CD4-positive, alpha-beta T cell (primary cell): ENCODE measurements at places on chromosomes 5 and 9.
A peak's percentile ranks its signal among the peaks of the same experiment; 100 is the strongest.

GRCh38 chr5:35182910-35183535 lies 47.3 kb downstream of the PRLR start:
- no peak overlapping the region for H3K27ac ChIP-seq
- H3K4me3 ChIP-seq, result no peak overlapping the region
- H3K36me3 ChIP-seq, result no peaks in the 10 kb centered on the region
- DNase-seq, result no peak
- H3K27me3 ChIP-seq, result no peaks in the 10 kb centered on the region
- H3K4me1 ChIP-seq, result no peaks in the 10 kb centered on the region

- no peaks in the 10 kb centered on the region for H3K4me1 ChIP-seq
- no peak overlapping the region for H3K4me3 ChIP-seq
- H3K27ac ChIP-seq, result no peak overlapping the region
- no peak for DNase-seq
These were observed 211.2 kb downstream of the NXNL2 start for GRCh38 chr9:88746029-88746742.

- no peak overlapping the region for H3K4me3 ChIP-seq
- DNase-seq, result no peak
- no peaks in the 10 kb centered on the region for H3K36me3 ChIP-seq
- H3K27ac ChIP-seq, result no peak overlapping the region
- H3K27me3 ChIP-seq, result no peaks in the 10 kb centered on the region
- H3K4me1 ChIP-seq, result no peaks in the 10 kb centered on the region
These were observed 182.8 kb downstream of the SPOCK1 start for GRCh38 chr5:137316346-137316736.

- no peaks in the 10 kb centered on the region for H3K4me1 ChIP-seq
- no peaks in the 10 kb centered on the region for H3K36me3 ChIP-seq
- H3K27ac ChIP-seq, result no peak overlapping the region
- DNase-seq, result no peak
- H3K4me3 ChIP-seq, result no peak overlapping the region
- no peaks in the 10 kb centered on the region for H3K27me3 ChIP-seq
These were observed 123.7 kb upstream of the NFIB start for GRCh38 chr9:14437354-14438231.

- DNase-seq, result peak; percentile 54
- no peaks in the 10 kb centered on the region for H3K36me3 ChIP-seq
- no peak overlapping the region for H3K4me3 ChIP-seq
- H3K27me3 ChIP-seq, result peaks cover 49% of the 10 kb centered on the region
- peaks cover 18% of the 10 kb centered on the region for H3K4me1 ChIP-seq
These were observed 59.0 kb downstream of the MAT2B start for GRCh38 chr5:163564321-163564938.

DNA sequence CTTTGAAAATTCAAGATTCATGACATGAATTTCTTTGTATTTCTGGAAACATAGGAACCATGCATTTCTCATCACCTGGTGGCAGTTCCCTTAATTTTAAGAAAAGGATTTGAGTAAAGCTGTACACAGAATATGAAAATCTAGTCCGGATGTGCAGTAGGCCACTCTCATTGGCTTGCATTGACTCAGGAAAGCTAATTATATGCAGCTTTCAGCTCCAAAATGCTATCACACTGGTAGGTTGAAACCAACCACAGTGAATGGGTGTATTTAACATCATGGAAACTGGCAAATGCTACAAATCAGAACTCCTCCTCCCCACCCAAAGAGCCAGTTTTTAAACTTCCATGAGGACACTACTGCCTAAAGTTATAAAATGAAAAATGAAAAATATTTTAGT lies 161.6 kb upstream of the FBXL17 start:
- no peak for DNase-seq
- H3K4me3 ChIP-seq, result no peak overlapping the region
- H3K4me1 ChIP-seq, result no peaks in the 10 kb centered on the region
- H3K36me3 ChIP-seq, result no peaks in the 10 kb centered on the region

DNA sequence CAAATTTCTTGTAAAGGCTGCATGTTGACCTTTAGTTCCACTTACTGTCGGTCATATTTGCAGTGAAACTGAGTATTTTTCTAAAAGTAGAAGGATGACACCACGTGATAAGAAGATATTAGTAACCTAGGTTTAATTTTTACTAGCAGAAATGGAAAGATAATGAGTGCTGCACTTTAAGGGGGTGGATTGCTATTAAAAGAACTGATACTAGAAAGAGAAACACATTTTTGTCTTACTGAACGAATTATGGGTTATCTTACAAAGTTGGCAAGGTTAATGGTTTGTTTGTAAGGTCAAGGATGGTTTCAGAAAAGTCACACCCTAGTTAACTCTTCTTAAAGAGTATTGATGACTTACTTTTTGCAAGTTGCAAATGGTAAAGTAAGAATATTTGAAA lies 2.4 kb downstream of the MACIR start:
- DNase-seq, result no peak
- H3K27me3 ChIP-seq, result no peaks in the 10 kb centered on the region
- H3K4me3 ChIP-seq, result no peak overlapping the region
- H3K27ac ChIP-seq, result no peak overlapping the region
- no peaks in the 10 kb centered on the region for H3K36me3 ChIP-seq

- H3K27ac ChIP-seq, result no peak overlapping the region
- H3K4me3 ChIP-seq, result no peak overlapping the region
- DNase-seq, result no peak
- no peaks in the 10 kb centered on the region for H3K36me3 ChIP-seq
- no peaks in the 10 kb centered on the region for H3K27me3 ChIP-seq
These were observed 59.1 kb upstream of the SH3GL2 start for GRCh38 chr9:17519761-17520160.

GRCh38 chr9:10055886-10056395 lies 556.9 kb downstream of the PTPRD start:
- no peaks in the 10 kb centered on the region for H3K4me1 ChIP-seq
- no peak for DNase-seq
- H3K4me3 ChIP-seq, result no peak overlapping the region
- H3K27me3 ChIP-seq, result no peaks in the 10 kb centered on the region
- H3K27ac ChIP-seq, result no peak overlapping the region

DNA sequence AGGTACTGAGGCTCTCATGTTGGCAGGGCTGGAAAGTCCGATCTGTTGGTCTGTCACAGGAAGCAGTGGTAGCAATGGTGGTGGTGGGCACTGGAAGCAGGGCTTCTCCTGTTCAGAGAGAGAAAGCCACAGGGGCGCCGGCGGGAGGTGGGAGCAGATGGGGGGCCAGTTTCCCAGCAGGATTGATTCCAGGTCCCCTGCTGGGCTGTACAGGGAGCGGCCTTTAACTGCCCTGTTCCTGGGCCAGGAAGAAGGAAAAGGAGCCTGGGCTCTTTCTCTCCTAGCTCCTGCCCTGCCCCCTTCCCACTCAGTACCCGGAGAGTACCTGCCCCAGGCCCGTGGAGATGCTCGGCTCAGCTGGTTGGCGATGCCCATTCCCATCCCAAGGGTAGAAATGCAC lies 2.6 kb upstream of the DAB2IP start:
- no peaks in the 10 kb centered on the region for H3K36me3 ChIP-seq
- no peak overlapping the region for H3K27ac ChIP-seq
- H3K4me3 ChIP-seq, result no peak overlapping the region
- peaks cover 15% of the 10 kb centered on the region for H3K4me1 ChIP-seq

GRCh38 chr9:128225770-128226411 lies 22.7 kb downstream of the DNM1 start:
- no peak for DNase-seq
- H3K27ac ChIP-seq, result no peak overlapping the region
- H3K36me3 ChIP-seq, result no peaks in the 10 kb centered on the region
- no peaks in the 10 kb centered on the region for H3K27me3 ChIP-seq
- no peak overlapping the region for H3K4me3 ChIP-seq

GRCh38 chr5:176355400-176356178 lies 6.0 kb downstream of the KIAA1191 start:
- H3K27me3 ChIP-seq, result no peaks in the 10 kb centered on the region
- H3K4me1 ChIP-seq, result peaks cover 13% of the 10 kb centered on the region
- no peak overlapping the region for H3K4me3 ChIP-seq

DNA sequence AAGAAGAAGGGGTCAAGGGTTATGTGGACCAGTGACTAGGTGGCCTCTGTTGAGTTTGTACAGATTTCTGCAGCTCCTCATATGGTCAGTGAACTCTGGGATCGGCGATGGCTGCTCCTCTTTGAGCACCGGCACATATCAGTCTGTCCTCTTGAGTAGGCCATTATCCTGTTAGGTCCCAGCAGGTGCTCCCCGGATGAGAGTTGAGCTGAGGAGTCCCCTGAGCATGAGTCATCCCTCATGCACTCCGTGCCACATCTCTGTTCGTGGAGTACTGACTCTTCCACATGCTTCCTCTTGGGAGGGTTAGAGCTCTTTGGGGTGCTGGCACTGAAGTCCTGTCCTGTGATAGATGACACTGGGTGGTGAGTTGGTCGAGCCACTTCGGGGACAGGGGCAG lies 143.7 kb downstream of the PTTG1 start:
- no peak for DNase-seq
- no peak overlapping the region for H3K4me3 ChIP-seq
- no peak overlapping the region for H3K27ac ChIP-seq

DNA sequence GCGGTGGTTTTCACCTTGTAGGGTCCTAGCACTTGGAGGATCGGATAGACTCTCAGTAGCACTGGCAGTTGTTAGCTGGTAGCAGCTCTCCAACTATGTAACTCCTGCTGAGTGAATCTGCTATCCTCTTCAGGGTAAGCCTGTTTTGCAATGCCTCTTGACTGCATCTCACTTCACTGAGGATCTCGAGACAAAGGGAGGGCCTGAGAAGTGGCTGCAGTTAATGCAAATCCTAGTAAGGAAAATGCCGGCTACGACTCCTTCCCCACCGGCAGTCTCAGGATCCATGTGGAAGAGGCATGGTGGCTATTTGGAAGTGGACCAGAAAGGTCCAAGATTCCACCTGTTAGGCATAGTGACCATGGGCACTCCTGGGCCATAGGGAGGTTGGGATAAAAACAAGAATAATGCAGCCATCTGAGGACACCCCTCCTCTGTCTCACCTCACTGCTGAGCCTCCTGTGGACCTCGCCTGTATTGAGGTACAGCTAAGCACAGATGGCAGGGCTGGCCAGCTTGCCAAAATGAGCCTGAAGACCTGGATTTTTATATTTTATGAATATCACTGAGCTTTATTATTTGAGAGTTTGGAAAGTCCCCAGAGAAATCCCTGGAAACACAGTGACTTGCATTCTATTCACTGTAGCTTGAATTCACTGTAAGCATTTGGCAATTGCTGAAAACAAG lies 146.0 kb downstream of the LIFR start:
- H3K4me3 ChIP-seq, result no peak overlapping the region
- DNase-seq, result no peak
- peaks cover 6% of the 10 kb centered on the region for H3K27me3 ChIP-seq

GRCh38 chr5:93240228-93240834 lies 340.7 kb downstream of the NR2F1-AS1 start:
- H3K27me3 ChIP-seq, result no peaks in the 10 kb centered on the region
- DNase-seq, result no peak
- H3K4me1 ChIP-seq, result no peaks in the 10 kb centered on the region
- H3K36me3 ChIP-seq, result no peaks in the 10 kb centered on the region

DNA sequence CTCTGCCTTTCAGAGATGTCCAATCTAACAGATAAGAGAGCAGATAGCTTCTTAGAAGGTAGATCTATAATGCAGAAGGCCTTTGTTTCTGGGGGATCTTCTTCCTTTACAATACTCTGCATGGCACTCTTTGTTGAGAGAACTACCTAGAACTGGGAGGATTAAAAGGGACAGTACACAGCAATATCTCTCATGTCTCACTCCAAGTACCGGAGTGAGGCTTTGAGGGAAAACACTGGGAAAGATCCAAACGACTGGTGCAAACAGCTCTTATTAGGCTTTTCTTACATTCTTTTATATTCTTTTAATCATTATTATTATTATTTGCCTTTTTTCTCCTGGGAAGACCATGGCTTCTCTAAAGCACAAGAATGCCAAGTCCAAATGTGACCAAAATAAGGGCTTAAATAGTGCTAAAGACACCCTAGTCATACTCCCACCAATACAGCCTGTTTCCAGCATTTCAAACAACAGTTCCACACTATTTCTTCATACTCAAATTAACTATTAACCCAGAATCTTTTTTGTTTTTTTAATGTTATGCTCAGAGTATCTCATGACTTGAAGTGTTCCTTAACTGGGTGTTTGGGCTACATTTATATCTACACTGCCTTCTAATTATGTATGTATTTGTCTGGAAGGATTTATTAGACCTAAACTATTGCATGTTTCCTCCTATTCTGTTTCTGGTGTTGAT lies 52.7 kb downstream of the ABHD17B start:
- H3K36me3 ChIP-seq, result no peaks in the 10 kb centered on the region
- H3K4me3 ChIP-seq, result no peak overlapping the region
- DNase-seq, result no peak
- H3K27me3 ChIP-seq, result no peaks in the 10 kb centered on the region
- no peak overlapping the region for H3K27ac ChIP-seq

GRCh38 chr9:116501871-116502270 lies 185.2 kb upstream of the TRIM32 start:
- no peaks in the 10 kb centered on the region for H3K27me3 ChIP-seq
- no peaks in the 10 kb centered on the region for H3K36me3 ChIP-seq
- no peak for DNase-seq
- no peak overlapping the region for H3K4me3 ChIP-seq
- H3K4me1 ChIP-seq, result no peaks in the 10 kb centered on the region

GRCh38 chr9:96186591-96187011 lies 115.4 kb downstream of the HSD17B3 start:
- H3K27me3 ChIP-seq, result peaks cover 3% of the 10 kb centered on the region
- H3K36me3 ChIP-seq, result no peaks in the 10 kb centered on the region
- H3K27ac ChIP-seq, result no peak overlapping the region
- H3K4me3 ChIP-seq, result no peak overlapping the region
- H3K4me1 ChIP-seq, result no peaks in the 10 kb centered on the region

- DNase-seq, result no peak
- H3K4me1 ChIP-seq, result peaks cover 30% of the 10 kb centered on the region
- no peaks in the 10 kb centered on the region for H3K27me3 ChIP-seq
- no peaks in the 10 kb centered on the region for H3K36me3 ChIP-seq
These were observed 151.6 kb upstream of the KLF9 start for GRCh38 chr9:70566066-70566465.

GRCh38 chr5:15791859-15792258 lies 291.9 kb downstream of the FBXL7 start:
- H3K27me3 ChIP-seq, result no peaks in the 10 kb centered on the region
- no peaks in the 10 kb centered on the region for H3K4me1 ChIP-seq
- H3K4me3 ChIP-seq, result no peak overlapping the region
- H3K36me3 ChIP-seq, result no peaks in the 10 kb centered on the region

DNA sequence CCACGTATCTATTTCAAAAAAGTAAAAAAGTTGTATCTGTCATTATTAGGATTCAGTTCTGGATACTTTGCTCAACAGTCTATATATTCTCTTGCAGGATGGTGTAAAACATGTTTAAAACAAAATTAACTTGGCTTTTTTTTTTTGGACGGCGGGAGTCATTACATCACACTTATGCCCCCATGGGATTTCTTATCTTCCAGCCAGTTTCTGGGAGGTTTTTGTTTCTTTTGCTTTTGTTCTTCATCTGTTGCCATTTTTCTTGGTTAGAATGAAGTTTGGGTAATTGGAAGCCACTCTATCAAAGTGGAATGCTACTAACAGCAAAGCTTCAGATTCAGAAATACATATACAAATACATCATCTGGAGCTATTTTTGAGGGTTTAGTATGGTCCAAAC lies 1.8 kb upstream of the STARD4 start:
- H3K36me3 ChIP-seq, result no peaks in the 10 kb centered on the region
- H3K4me1 ChIP-seq, result peaks cover 15% of the 10 kb centered on the region
- no peaks in the 10 kb centered on the region for H3K27me3 ChIP-seq
- DNase-seq, result no peak
- H3K27ac ChIP-seq, result no peak overlapping the region
